ENCODE measurements at places on chromosomes 5 and 9.

- no peak for DNase-seq
These were observed 350.3 kb upstream of the RPS23 start for GRCh38 chr5:82628364-82628910.

GRCh38 chr5:102536323-102536928 lies 37.6 kb upstream of the SLCO6A1 start:
- DNase-seq: no peak

DNA sequence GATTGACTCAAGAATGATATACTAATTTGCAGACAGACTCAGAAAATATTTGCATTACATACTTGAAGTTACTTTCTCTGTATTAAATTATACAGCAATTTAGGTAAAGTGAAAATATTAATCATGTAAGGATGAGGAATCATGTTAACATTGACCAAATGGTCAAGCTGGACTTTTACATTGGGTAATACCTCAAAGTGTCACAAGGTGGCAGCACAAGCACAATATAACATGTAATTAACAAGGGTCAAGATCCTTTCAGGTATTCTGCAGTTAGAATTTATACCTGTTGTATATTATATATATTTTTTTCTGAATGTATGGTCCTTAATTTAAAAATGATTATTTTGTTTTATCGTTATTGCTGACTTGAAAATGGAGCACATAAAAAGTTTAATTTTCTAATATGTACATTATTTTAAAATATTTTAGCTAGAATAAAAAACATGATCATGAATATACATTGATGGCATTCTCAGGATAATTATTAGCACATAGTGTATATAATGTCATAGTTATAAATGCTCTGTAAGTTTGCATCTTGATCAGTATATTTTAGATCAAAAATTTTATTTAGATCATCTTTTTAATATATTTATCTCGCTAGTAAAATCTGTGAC lies 8.6 kb downstream of the HAPLN1 start:
- no peak for DNase-seq

DNA sequence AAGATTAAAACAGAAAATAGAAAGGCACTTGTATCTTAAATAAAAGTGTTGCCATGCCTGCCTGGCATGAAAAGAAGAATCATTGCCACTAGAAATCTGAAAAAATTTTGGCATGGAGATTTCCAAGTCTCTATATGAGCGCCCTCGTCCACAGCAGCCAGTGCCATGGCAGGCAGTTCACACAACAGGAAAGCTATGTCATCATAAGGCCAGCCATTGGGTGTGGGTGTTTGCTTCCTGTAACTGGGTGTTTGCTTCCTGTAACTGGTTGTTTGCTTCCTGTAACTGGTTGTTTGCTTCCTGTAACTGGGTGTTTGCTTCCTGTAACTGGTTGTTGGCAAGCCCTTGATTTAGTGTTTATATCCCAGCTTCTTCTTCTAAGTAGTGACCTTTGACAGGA lies 446.7 kb downstream of the IRX1 start:
- DNase-seq: no peak

DNA sequence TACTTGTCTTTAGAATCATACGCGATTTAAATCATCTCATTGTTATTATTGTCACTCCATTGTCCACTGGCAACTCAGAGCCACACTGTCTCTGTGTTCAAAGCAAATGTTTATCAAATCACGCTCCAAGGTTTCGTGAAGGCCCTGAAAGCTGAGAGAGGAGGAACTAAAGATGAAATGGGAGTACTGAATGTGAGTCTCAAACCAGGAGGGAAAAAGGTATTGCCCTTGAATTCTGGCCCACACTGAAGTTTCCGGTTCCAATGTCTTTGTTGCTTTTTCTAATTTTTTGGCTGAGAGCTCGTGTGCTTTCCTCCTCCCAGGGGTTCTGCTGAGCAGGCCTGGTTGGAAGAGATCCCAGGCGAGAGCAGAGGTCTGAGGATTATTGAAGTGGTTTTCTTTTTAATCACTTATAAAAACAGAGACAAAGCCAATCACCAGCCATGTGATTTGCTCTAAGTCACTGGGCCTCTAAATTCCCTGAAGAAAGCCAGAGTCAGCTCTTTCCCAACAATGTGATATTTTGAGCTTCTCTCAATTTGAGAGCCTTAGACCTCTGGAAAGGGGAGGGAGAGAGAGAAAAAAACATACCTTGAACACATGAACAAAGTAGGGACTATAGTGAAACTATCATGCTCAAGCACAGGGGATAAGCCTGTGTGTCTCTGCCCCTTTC lies 420.8 kb upstream of the GRAMD2B start:
- peak; percentile 39 for DNase-seq

DNA sequence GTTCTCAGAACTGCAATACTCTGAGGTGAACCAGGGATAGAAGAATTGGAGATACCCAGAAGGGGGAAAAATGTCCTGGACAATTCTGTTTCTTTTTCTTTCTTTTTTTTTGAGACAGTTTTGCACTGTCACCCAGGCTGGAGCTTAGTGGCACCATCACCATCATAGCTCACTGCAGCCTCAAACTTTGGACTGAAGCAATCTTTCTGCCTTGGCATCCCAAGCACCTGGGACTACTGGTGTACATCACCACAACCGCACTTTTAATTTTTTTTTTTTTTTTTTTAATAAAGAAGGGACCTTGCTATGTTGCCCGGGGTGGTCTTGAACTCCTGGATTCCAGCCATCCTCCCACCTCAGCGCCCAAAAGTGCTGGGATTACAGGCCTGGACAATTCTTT lies 1.9 kb downstream of the EMB start:
- no peak for DNase-seq
